Stimulated activated naive B cell treated with anti-CD40 and anti-IgM and Interleukin-4, amounts not matched to agents 10 μg/mL and 1 μg/mL and 100 μg/mL, for 72 hours (primary cell): ENCODE measurements at places on chromosomes 4 and X.

GRCh38 chr4:96390404-96390803 lies 550.5 kb downstream of the PDHA2 start:
- no peak for DNase-seq

GRCh38 chr4:47882228-47882627 lies 32.2 kb downstream of the NFXL1 start:
- DNase-seq, result no peak

DNA sequence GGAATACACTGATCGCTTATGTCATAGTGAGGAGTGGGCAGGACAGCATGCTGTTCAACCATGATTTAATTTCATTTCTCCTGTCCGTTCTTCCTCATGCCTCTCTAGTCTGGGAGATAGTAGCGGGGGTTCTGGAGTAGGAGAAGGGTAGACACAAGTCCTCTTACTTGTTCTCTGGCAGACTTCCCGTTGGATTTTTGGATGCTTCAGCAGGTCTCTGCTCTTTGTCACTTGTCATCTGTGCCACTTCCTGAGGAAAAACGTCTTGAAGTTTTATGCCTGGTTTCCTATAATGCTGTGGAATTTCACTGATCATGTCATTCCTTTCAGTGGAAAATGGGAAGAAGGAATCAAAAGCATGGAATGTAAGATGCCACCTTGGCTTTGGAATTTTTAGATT lies 154.7 kb downstream of the GATB start:
- no peak for DNase-seq

- no peak for DNase-seq
These were observed 116.3 kb downstream of the HS3ST1 start for GRCh38 chr4:11312389-11312788.

DNA sequence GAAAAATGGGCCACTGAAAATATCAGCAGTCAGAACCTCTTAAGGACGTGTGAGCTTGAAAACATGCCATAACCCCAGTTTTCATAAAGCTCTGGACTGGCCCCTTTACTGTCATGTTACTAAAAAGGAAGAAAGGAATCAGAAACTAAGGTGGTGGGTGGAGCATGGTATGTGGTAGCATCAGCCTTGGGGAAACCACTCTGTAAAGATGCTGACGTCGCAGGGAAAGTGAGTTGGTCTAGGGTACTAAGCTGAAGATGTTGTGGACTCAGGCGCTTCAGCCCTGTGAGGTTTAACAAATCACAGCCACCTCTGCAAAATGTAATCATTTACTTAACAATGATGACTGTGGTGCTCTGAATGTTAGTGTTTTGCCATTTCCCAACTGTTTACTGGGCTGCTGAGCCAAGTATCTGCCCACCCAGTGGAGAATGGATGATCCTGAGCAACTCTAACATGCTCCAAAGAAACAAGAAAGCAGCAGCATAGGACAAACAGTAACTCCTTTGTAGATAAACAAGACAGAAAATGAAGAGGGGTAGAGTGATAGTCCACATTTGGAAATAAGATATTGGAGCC lies 33.4 kb downstream of the C4orf54 start:
- DNase-seq, result no peak

- DNase-seq, result no peak
These were observed 109.4 kb upstream of the FAM9C start for GRCh38 chrX:13153796-13154195.

GRCh38 chr4:20629186-20630106 lies 70.8 kb upstream of the PACRGL start:
- DNase-seq, result no peak

DNA sequence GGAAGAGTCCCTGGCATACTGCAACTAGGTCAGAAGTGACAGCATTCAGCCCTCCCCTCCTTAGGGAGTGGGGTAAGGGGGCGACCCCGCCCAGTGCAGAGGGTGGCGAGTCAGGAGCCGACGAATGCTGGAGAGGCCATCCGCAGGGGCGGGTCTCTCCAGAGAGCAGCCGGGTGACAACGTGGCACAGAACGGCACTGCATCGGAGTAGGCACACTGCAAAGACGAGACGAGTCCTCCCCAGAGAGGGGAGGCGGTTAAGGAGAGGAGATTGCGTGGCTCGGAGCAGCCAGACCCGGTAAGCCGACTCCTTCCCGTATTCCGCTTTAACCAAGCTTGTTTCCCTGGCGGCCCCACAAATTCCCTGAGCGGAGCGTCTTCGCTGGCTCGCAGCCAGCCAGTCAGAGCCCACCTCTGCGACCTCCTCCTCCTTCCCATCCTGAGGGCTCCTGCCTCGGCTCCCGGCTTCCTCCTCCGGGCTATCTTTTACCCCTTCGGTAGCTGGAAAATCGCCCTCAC lies 54.9 kb downstream of the LINC00632 start:
- DNase-seq, result peak; percentile 1

- no peak for DNase-seq
These were observed 355.8 kb downstream of the KLHL4 start for GRCh38 chrX:87873347-87873941.

GRCh38 chr4:158002173-158002572 lies 170.7 kb downstream of the GASK1B start:
- no peak for DNase-seq

DNA sequence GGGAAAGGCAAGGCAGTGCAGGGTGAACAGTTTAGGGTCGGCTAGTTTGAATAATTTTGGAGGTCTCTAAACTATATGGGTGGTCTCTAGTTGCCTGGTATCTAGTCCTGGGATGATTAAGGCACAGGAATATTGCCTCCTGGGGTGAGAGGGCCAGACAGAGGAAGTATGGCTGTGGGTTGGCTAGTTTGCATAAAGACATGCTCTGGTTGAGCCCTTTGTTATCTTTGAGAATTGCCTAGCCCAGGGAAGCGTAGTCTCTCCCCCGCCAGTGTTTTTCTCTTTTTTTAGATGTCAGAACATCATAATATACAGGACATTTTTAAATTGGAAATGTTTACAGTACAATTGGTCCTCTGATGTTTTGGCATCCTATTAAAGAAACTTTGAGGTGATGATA lies 163.5 kb downstream of the PWWP3B start:
- no peak for DNase-seq

DNA sequence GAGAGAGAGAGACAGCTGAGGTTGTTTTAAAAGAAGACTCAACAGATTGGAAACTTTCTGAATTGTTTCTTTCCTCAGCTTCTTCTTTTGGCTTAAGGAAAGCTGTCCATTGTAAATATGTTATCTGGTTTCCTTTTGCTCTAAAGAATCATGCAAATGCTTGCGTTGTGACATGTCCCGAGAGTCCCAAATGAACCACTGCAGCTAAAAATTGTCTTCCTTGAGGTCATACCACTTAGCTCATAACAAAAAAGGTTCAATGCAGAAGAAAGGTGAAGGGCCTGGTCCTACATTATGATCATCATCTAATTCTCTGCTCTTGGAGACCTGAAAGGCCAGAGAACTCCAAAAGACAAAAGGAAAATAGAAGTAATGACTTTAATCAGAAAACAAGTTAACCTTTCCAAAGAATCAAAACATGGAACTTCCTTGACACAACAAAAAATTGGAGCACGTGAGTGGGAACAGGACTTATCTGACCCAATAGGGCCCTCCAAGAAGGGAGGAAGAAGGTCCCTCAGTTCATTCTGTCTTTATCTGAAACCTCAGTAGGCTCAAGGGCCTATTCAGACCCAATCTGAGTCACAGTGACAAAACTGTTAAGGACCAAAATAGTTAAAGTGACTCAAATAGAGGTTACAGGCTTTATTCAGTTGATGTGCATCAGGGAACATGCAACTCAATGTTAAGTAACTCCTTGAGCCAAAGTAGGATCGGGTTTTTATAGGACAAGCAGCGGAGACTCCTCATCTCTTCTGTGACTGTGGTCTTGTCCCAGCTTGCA lies 14.7 kb upstream of the VSIG1 start:
- no peak for DNase-seq

DNA sequence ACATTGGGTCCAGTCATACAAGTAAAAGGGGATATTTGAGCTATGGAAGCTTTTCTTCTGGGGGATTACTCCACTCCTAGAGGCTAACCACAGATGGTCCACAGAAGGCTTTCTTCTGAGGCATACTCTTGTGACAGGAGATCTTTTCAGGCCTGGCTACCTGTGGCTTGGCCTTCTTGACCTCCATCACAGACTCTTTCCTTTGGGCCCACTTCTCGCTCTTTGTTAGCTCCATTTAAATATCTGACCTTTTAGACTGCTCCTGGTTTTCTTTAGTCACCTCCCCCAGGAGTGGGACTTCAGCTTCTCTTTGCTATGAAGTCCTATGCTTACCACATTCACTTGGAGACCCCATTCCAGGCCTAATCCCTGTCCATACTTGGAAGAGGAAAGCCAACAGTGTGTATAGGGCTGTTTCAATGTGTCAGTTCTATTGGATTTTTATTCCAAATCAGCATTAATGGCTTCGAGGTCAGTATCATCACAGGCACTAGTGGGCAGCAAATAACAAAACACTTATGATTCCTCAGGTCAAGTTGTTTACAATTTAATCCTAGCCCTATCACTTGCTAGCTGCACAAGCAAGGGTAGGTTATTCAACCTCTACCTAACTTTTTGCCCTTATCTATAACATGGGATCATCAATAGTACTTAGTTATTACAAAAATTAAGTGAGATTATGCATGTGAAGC lies 26.3 kb downstream of the GPC3 start:
- no peak for DNase-seq

GRCh38 chr4:55169352-55169961 lies 44.1 kb upstream of the KDR start:
- no peak for DNase-seq

- no peak for DNase-seq
These were observed 89.0 kb upstream of the BANK1 start for GRCh38 chr4:101701551-101701950.

DNA sequence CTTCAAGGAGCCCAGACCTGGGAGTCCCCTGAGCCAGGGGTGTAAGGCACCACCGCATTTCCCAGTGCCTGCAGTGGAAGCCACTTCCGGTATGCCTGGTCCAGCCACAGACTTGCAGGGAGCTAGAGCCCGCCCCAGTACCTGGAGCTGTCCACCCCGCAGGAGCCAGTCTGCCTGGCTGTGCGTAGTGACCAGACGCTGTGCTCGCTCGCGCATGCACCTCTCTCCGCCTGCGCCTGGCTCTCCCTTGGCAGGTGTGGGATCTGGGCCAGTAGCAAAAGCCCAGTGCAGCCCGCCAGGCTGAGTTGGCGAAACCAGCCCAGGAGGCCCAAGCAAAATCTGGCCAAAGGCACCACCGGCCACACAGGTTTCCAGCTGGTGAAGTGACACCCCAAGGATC lies 973.7 kb upstream of the AGA start:
- DNase-seq, result no peak

- no peak for DNase-seq
These were observed 837 bp downstream of the CITED1 start for GRCh38 chrX:72304877-72305276.
